RWPE1 (cell line): ENCODE measurements at places on chromosomes 7 and 10.

DNA sequence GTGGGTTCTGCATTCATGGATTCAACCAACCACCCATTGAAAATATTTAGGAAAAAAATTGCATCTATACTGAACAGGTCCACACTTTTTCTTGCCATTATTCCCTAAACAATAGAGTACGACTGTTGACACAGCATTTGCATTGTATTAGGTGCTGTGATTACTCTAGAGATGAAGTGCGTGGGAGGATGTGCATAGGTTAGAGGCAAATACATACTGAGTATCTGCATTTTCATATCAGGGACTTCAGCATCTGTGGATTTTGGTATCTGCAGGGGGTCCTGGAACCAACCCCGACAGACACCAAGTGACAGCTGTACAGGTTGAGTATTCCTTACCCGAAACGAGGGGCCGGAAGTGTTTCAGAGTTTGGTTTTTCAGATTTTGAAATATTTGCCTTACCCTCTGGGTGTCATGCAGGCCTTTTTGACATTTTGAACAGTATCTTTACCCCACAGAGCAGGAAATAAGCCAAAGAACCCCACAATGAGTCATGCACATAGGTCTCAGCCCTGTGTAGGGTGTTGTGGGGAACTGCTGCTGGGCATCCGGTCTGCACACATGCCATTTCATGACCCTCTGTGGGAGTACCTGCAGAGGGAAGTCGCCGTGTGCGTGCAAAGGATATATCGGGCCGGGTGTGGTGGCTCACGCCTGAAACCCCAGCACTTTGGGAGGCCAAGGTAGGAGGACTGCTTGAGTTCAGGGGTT lies 14.5 kb downstream of the NUDT5 start:
- DNase-seq, result no peak

DNA sequence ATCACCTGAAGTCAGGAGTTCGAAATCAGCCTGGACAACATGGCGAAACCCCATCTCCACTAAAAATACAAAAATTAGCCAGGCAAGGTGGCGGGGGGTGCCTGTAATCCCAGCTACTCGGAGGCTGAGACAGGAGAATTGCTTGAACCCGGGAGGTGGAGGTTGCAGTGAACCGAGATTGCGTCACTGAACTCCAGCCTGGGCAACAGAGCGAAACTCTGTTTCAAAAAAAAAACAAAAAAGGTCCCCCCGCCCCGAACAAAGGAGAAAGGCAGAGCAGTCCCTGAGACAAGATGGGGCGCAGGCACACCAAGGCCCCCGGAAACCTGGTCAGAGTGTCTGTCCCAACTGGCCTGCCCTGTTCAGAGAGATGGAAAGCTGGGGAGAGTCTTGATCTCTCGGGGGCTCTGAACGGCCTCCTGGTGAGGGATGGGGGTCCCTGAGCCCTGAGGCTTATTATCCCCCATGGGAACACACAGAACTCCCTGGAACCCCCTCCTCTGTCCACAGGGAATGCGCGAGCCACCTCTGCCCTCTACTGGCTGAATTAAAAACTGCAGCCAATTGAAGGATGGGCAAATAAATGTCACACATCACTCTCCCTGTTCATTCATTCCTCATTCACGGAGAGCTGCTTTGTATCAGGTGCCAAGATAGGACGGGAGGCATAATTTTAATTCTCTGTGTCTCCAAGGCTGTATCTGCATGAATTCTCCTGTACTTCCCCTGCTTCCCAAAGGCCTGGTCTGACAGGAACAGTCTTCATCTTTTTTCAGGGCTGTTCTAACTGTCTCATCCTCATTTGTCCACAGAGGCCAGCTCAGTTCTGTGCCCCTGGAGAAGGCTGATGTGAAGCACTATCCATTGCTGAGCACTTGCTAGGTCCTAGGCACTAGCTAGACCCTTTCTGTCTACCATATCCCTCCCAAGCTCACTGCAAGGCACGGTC lies 28.9 kb downstream of the MAT1A start:
- peak; percentile 42 for DNase-seq

DNA sequence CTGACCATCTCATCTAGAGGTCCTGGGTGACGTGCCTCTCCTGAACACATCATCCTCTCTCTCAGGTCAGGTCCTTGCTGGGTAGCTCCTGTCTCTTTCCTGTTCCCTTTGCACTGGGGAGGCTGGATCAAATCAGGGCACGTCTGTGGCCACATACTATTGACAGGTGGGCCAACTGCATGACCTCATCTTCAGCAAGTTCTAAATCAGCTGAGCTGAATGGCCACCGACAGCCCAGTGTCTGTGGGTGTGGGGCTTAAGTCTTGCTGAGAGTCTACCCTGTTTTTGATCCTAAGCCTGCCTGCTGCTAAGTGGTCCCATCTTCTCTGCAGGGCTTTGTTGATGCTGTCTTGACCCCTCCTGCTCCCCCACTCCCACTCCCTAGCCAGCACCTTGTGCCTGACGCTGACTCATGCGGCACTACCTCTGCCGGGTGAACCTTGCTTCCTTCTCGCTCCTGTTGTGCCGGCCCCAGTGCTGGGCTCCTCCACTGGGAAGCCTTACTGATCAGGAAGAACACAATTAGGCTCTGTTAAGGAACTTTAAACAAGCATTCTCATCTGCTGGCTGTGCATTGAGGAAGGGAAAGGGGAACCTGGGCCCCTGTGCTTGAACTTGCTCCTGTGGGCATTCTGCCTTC lies 440.4 kb downstream of the PLXNA4 start:
- DNase-seq, result no peak

GRCh38 chr7:81165070-81165469 lies 246.2 kb upstream of the SEMA3C start:
- no peak for DNase-seq

- DNase-seq, result no peak
Observed at GRCh38 chr10:61411706-61412105, 41.5 kb downstream of the TMEM26 start.

DNA sequence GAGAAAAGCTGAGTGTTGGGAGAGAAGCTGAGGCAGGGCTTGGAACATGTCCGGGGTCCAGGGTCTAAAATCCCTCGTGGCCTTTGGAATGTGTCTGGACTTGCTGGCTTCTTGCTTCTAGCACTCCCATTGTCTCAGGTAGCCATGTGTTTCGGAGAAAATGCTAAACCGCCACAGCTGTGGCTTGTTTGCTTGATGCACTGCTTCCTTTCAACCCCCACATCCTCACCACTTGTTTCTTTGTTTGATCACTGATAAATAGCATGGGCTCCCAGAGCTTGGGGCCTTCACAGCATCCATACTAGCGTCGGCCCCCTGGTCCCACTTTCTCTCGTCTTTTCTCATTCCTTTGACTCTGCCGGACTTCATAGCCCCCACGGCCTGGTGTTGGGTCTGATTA lies 102.7 kb downstream of the ANKRD26 start:
- DNase-seq, result no peak

GRCh38 chr7:35424869-35425495 lies 171.1 kb upstream of the TBX20 start:
- DNase-seq, result peak; percentile 64

DNA sequence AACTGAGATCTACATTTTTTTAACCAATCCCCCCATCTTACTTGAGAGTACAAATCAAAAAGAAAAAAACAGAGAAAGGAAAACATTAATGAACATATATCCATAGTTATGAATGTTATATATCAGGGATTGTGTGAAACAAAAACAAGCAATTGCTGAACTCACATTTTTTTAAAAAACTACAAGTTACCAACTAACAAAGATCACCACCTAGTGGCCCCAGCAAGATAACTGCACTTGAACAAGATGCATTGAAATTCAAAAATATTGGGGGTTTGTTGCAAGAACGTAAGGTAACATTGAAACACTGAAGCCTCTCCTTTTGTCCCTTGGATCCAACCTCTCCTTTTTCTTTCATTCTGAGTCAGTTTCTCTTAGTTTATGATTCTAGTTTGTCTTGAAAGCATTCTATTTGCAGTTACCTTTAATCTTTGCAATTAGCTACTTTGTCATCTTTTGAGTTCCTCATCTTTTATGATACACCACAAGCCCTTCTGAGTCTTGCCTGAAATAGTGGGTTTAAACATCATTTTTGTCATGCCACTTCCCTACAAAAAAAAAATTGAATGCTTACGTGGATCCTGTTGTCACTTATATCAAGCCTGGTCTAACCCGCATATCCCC lies 87.3 kb upstream of the TES start:
- peak; percentile 25 for DNase-seq

- DNase-seq, result no peak
Observed at GRCh38 chr7:87561102-87561501, 39.6 kb downstream of the ABCB1 start.

- DNase-seq, result peak; percentile 57
Observed at GRCh38 chr7:115097175-115097671, 175.3 kb downstream of the MDFIC start.

- DNase-seq, result no peak
Observed at GRCh38 chr10:132479603-132480221, 57.9 kb upstream of the INPP5A start.

GRCh38 chr7:141234335-141235105 lies 160.7 kb downstream of the TMEM178B start:
- no peak for DNase-seq

GRCh38 chr10:30029872-30030256 lies 29.5 kb downstream of the JCAD start:
- no peak for DNase-seq

DNA sequence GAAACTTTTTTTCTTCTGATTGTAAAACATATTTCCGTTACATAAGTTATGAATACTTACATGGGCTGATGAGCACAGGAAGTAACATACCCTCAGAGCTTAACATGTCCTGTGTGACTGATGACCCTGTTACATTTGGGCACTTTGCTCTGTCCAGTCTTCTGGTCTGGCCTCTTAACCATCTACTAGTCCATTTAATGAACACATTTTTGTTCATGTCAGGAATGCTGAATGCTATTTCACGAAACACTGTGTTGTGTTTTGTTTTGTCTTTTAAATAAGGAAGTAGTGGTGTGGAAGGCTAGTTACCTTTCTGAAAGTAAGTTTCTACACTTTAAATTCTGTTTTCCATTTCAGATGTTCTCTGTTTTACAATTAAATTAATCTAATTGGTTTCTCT lies 77.7 kb downstream of the RBM33 start:
- no peak for DNase-seq

GRCh38 chr7:155352076-155352752 lies 54.5 kb downstream of the INSIG1 start:
- no peak for DNase-seq

DNA sequence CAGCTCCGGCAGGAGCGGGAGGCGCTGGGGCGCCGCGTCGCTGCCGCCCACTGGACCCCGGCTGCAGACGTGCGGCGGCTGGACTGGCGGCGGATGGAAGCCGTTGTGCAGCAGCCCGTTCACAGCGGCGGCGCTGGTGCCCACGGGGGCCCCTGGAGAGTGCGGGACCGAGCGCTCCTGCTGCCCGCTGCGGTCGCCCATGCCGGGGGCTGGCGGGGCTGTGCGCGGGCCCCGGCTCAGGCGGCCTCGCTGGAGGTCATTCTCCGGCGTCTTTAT lies 413 bp downstream of the PANK1 start:
- DNase-seq, result no peak

GRCh38 chr10:1360558-1361164 lies 304.5 kb downstream of the WDR37 start:
- DNase-seq, result no peak

GRCh38 chr7:155574556-155575290 lies 28.4 kb upstream of the CNPY1 start:
- DNase-seq, result no peak

DNA sequence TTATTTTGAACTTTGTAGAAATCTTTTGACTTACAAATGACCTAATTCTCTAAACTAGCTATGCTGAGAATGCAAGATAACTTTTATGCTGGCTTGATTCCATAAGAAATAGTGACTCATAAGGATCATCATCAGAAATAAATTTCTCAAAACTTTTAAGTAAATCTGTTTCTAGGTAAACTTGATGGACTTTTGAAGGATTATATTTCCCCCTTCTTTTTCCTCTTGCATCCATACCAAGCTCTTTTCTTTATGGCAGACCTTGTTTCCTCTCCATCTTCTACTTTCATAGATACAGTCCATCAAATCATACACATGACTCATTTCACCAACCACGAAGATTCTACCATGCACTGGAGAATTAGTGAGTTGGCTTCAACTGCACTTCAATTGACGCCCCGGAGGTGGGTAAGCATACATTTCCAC lies 336.3 kb downstream of the KCNMA1 start:
- peak; percentile 30 for DNase-seq

- no peak for DNase-seq
Observed at GRCh38 chr7:36794689-36795088, 70.4 kb upstream of the AOAH start.

DNA sequence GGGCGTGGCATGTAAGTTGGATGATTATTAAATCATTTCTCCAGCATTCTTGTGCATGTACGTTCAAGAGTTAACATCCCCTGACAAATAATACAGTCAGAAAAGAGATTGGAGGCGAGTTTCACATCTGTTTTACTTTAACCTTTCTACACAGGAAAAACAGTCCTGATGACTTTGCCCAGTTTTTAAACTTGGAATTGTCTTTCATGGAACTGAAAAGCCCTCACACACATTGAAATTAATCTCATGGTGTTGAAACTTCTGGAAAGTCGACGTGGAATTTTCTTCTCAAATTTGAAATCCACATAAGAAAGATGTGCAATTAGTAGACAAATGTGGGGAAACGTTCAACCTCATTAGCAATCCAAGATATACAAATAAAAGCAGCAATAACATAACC lies 31.2 kb upstream of the ZNF438 start:
- no peak for DNase-seq

DNA sequence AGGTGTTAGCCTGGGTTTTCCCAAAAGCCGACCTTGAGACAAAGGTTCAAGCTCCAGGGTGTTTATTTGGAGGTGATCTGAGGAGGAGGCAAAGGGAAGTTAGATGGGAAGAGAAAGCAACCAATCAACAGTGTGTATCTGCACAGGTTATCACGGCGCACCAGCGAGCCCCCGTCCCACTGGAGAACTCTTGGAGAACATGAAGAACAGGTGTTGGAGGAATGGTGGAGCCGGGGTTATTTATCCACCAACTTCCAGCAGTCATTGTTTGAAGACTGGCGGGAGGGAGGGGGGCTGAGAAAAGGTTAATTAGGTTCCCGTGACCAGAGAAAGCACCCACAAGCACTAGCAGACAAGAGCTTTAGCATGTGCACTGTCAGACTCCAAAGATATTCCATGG lies 282.5 kb upstream of the FOXK1 start:
- DNase-seq, result no peak

DNA sequence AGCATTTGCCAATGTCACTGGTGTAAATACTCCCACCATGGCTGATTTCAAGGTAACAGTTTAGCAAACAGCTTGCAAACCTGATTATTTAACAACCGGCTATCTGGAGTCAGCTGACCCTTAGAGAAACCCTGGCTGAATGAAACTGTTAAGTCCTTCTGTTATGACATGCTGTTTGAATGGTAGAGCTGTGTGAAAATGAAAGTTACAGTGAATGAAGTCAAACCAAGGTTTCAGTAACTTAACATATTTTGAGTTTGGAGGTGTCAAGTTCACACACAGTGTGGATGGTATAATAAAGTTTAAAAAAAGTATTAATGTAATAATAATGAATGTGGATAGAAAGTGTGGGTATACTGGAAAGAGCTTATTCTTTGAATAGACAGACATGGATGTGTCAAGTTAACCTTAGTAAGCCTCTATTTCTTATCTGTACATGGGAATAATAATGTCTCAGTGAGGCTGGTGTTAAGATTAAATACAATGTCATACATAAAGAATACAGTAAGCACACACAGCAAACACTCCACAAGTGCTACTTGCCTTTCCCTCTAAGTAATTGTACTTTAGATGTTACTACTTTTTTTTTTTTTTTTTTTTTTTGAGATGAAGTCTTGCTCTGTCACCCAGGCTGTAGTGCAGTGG lies 150.4 kb downstream of the TAX1BP1 start:
- no peak for DNase-seq

- DNase-seq, result no peak
Observed at GRCh38 chr7:125386211-125386610, 456.6 kb upstream of the POT1 start.

- no peak for DNase-seq
Observed at GRCh38 chr10:92923416-92923815, 75.1 kb downstream of the EXOC6 start.
